ENCODE measurements at places on chromosomes 6 and 20. TPM values are rescaled to one million over a fixed set of nuclear protein-coding genes. Genes with fewer than 3 reads are reported as not detected.

- no peak for DNase-seq
Observed at GRCh38 chr6:107101211-107101610, 14.1 kb downstream of the BEND3 start.

- DNase-seq, result no peak
Observed at GRCh38 chr6:78770765-78771164, 96.6 kb upstream of the IRAK1BP1 start.

The CLIC1 gene
- 41.3 TPM for total RNA-seq

The THEMIS gene
- 0.15 TPM for total RNA-seq

GRCh38 chr20:19778404-19778803, 20.3 kb downstream of the RIN2 start:
- no peak for DNase-seq

DNA sequence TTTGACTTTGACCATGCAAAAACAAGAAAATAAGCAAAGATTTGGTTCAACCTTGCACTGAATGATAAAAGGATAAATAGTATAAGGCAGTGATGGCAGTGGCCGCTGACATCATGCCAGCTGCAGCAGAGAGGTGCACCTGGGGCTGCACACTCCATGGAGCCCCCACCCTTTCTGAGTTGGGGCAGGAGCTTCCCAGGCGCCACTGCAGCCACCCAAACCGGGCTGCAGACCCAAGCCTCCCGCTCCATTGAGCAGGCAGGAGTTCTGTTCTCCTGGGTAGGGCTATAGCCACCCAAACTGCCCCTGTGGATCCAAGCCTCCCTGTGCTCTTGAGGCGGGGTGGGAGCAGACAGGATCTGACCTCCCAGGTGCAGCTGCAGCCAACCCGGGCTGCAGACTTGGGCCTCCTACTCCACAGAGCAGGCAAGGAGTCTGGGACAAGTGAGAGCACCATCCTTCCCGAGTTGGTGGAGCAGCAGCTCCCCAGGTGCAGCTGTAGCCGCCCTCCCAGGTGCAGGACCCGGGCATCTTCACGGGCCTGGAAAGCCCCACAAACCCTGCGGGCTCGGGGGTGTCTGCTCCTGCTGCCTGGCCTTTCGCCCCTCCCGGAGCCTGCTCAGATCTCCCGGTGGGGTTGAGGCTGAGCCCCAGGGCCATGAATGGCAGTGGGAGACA, 537.9 kb downstream of the TENT5A start:
- no peak for DNase-seq

- no peak for DNase-seq
Observed at GRCh38 chr6:119215885-119216590, 133.5 kb downstream of the MAN1A1 start.
